Putamen (tissue), 1 donor: ENCODE measurements at places on chromosomes 11 and 22.

- no peak for DNase-seq
Measured at GRCh38 chr11:73323464-73323863, 15.4 kb downstream of the ARHGEF17 start.

DNA sequence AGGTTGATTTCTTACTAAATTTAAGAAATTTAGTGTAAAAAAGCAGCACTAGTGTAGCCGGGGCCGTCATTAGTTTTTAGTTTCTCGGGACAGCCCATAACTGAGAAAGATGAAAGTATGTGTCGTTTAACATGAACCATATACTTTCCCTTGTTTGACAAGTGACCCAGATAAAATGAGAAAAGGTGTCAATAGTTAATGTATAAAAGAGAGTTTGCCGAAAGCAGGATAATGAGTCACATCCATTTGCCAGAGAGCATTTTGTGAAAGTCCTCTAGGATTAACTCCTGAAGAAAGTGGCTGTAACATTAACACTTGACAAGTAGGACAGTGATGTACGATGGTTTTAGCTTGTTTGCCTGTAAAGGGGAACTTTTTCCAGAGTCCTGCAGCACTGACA lies 13.5 kb downstream of the OR52K1 start:
- DNase-seq, result no peak

- no peak for DNase-seq
Measured at GRCh38 chr11:48036466-48036865, 56.1 kb downstream of the PTPRJ start.

- no peak for DNase-seq
Measured at GRCh38 chr22:39175353-39176142, 23.1 kb upstream of the CBX7 start.

- DNase-seq, result no peak
Measured at GRCh38 chr11:955154-956063, 29.7 kb downstream of the AP2A2 start.

DNA sequence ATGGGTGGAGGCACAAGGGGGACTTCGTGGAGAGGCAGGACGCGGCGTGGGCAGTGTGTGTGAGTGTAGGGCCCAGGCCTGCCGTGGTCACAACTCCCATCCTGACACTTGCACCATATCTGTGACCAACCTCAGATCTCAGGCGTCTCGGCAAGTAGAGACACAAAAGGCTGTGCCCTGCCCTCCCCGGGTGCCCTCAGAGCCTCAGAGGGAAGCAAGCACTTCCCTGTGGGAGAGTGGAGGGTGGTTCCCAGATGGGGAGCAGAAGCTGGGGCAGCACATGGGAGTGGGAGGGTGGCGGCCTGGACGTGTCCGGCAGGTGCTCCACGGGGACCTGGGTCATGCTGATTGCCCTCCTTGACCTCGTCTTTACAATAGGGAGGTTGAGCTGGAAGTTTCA lies 20.4 kb downstream of the B3GAT1 start:
- DNase-seq, result no peak

- no peak for DNase-seq
Measured at GRCh38 chr22:19784384-19785175, 24.0 kb downstream of the TBX1 start.

DNA sequence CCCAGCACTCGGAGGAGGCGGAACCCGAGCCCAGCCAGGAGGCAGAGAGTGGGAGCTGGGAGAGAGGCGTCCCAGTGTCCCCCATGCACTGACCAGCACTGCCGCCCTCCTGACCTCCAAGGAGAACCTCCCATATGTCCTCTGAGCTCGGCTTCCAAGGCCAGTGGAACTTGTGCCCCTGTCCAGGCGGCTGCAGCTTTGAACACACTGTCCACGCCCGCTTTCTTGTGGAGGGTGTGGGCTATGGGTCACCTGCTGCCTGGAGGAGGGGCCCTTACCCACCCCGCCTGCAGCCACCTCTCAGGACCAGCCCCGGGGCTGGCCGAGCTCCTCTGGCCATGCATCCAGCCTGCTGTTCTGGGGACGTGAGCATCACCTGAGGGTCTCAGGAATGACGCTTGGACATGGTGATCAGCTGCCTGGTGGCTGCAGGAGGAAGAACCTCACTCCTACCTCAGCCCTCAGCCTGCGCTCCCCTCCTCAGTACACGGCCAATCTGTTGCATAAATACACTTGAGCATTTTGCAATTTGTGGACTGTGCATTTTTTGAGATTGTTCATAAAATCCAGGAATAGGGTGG lies 22.2 kb upstream of the MUC5B start:
- DNase-seq, result no peak

DNA sequence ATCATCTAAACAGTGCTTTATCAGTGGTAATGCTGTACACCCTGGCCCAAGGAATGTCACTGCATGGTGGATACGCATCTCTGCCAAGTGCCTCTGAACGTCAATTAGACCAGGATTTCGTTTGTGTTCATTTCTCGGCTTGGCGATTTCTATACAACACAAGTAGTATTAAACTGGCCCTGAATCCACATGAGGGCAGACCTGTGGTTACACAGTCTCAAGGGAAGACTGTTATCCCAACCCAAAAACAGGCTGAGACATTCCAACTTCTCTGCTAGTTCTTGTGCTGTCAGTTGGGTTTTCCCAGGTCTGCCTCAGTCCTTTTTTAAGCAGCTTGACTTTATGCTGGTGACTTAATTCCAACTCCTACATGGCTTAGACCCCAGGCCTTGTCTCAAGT lies 58.1 kb downstream of the HIRA start:
- DNase-seq, result no peak

- DNase-seq, result no peak
Measured at GRCh38 chr11:129731316-129731715, 84.3 kb upstream of the TMEM45B start.

DNA sequence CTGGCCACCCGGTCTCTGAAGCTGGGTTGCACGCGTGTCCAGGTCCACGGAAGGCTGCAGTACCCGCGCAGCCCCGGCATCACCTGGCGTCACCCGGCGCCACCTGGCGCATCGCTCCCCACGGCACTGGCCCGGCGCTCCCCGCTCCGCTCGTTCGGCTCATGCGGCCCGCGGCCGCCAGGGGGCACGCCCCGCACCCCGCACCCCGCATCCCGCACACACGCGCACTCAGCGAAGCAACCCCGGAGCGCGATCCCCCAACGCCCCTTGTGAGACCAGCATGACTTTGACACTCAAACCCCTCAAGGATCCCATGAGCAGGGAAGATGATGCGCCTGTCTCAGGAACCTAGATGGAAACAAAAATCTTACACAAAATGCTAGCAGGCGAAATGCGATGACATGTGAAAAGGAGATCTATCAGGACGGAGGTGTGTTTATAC lies 11.9 kb downstream of the B3GNT6 start:
- DNase-seq, result no peak

DNA sequence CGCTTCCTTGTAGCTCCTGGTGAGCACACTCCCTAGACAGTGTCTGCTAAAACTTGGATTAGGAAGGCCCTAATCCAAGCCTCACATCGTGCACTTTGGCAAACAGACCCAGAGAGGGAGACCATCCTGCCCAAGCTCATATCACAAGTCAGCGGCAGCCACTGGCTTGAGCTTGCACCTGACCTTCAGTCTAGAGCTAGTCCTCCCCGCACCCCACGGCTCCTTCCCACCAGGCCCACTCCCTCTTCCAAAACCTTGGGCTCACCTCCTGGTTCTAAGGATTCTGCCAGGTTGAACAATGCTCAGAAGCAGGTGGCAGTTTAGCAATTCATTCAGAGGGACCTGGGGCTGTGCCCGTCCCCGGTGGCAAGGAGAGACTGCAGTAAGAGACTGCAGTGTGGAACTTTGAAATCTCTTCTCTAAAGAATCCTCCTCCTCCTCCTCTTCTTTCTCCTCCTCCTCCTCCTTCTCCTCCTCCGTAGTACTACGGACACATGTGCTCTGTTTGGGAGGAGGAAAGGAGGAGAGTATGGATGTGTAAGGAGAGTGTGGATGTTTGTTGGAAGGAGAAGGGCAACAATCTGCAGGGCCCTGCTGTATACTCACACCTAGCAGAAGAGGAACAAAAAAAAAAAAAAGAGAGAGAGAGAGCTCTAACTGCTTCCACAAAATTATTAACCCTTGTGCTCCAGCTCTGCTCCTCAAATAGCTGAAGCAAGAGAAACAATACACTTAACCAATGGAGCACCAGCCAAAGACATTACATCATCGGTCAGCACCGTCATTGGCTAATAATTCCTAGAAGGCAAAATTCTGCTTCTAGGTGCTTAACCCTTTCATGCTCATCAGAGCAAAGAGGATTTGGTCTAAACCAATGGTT lies 6.0 kb downstream of the SYN3 start:
- DNase-seq, result no peak

- DNase-seq, result no peak
Measured at GRCh38 chr11:27705873-27706820, 5.9 kb upstream of the BDNF start.

DNA sequence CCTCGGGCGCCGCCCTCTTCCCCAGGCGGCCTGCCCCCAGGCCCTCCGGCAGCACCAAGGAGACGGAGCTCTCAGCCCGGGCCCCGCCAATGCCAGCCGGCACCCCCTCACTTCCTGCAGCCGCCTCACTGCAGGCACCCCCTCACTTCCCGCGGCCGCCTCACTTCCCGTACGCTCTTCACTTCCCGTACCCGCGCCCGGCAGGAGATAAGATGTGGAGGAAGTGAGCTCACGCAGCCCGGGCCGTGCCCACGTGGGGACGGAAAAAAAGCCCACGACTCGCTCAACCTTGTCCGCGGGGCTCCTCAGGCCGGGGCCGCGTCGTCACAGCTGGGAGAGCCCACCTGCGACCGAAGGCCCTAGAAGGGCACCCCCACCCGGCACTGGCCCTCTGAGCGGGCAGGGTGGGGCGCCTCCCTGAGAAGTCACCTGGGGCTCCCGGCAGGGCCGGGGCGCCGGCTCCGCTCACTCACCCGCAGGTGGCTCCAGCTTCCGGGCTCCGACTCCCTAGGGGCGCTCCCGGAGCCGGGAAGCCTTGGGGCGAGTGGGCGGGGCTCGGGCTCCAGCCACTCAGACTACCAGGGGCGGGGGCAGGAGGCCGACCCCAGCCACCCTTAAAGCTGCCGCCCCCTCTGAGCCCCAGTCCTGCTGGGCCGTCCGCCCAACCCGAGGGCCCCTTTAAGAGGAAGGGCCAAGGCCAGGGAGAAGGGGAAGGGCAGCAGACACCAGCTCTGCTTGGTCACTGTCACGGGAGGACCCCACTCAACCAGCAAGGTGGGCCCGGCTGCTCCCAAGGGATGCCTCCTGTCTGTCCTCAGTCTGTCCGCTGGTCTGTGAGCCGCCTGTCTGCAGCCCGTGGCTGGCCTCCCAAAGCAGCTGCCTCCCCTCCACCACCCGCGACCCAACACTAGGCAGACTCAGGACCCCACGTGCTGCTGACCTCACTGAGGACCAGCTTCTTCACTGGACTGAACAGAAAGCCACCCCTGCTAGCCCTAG lies 31.4 kb downstream of the PISD start:
- peak; percentile 71 for DNase-seq

- DNase-seq, result no peak
Measured at GRCh38 chr22:43892183-43892894, 526 bp upstream of the PNPLA5 start.

GRCh38 chr11:65615950-65616574 lies 486 bp downstream of the PCNX3 start:
- no peak for DNase-seq

DNA sequence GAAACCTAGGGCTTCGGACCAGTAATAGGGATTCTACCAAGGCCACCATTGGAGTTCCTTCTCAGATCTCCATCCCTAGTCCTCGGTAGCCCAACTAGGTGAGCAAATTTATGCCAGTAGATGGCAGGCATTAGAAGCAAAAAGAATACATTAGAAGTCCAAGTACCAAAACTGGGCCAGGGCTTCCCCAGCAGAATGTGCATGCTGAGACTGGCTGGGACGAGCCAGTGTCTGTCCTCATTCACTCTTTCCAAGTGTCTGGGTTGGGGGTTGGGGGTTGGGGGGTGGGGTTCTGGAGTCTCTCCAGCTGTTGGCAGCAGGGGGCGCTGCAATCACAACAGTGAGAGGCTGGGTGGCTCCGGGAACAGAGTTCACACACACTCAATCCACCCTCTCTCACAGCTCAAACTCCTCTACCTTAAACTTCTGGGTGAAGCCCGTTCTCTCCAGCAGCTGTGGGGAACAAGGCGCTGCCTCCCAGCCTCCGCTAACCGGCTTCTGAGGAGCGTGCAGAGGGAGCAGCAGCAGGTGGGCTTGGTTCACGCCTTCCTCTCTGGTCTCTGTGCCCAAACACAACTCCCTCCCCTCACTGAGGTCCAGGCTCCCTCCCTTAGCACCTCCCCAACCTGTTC lies 57.5 kb downstream of the BTG4 start:
- peak; percentile 56 for DNase-seq

DNA sequence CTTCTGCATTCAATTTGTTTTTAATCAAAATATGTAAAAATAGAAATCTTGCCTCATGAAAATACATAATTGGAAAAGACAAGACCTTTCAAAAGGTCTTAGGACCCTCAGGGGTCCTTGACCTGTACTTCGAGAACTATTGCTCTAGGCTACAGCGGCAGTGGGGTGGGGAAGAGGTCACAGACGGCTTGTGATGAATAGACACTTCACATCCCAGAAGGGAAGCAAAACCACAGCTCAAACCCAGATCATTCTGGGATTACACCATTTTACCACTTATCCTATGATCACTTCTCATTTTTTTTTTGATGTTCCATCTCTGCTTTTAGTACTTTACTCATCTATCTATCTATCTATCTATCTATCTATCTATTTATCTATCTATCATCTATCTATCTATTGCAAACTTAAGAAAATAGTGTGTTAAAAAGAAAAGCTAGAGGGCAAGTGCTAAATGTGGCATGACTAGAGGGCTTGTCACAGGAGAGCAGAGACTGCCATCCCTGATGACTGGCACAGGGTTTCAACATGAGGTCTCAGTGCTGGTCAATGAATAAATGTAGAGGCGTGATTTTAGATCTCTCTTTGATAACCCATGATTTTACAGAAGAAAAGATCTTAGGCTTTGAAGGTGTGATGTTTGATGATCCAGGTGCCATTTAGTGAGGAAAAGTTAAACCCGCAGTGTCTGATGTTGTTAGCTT lies 37.1 kb downstream of the RNF141 start:
- DNase-seq, result no peak

GRCh38 chr11:4433856-4434255 lies 15.2 kb upstream of the OR52K2 start:
- DNase-seq, result no peak

DNA sequence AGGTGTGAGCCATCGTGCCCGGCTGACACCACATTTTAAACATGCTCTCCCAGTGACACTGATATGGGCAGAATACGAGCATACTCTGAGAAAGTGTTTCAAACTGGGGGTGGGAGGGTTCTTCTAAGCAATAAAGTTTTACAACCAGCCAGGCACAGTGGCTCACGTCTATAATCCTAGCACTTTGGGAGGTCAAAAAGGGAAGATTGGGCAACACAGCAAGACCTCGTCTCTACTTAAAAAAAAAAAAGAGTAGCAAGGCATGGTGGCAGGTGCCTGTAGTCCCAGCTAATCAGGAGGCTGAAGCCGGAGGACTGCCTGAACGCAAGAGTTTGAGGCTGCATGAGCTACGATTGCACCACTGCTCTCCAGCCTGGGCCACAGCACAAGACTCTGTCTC lies 2.2 kb downstream of the GANAB start:
- DNase-seq, result no peak
